CD4-positive, alpha-beta T cell treated with Interferon alpha-2 for 1 hour (primary cell): ENCODE measurements at places on chromosomes 16 and 17.

GRCh38 chr16:81816351-81816750, 37.3 kb downstream of the PLCG2 start:
- no peak for DNase-seq

DNA sequence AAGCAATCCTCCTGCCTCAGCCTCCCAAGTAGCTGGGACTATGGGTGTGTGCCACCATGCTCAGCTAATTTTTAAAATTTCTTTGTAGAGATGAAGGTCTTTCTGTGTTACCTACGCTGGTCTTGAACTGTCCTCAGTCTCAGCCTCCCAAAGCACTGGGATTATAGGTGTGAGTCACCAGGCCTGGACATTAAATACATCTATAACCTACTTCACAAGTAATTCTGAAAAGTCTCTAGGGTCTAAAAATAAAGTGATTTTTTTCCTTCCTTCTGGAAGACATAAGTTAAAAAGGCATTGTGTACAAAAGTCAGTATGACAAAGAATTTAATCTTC, 118.3 kb downstream of the PARN start:
- no peak for DNase-seq

DNA sequence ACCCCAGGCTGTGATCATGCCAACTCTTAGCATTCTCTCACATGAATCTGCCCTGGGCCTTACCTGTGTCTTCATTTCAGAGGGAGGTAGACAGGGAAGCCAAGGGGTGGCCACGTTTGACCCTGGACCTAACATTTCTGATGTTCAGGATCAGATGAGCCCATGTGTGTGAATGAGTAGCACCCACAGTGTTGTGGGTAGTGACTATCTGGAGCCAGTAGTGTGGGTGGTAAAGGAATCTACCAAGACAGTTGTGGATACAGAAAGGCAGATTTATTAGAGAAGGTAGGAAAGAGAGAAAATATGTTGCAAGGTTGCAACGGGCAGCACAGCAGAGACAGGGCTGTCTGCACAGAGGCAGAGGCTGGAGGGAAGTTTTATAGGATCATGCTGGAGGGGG, 60.5 kb downstream of the TK2 start:
- no peak for DNase-seq

DNA sequence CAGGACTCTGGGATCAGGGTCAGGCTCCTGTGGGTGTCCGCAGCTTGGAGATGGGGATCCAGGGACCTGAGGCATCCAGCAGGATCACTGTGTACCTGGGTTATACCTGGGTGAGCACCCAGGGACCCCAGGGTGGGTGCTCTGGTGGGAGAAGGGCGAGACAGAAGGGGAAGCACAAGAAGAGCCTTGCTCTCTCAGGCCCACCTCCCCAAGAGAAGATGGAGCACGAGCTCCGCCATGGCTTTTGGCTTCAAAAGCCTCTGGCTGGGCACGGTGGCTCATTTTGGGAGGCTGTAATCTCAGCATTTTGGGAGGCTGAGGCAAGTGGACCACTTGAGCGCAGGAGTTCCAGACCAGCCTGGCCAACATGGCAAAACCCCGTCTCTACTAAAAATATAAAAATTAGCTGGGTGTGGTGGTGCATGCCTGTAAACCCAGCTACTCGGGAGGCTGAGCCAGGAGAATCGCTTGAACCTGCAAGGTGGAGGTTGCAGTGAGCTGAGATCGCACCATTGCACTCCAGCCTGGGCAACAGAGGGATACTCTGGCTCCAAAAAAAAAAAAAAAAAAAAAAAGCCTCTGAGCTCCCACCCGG, 8.9 kb downstream of the DRC7 start:
- DNase-seq = no peak

DNA sequence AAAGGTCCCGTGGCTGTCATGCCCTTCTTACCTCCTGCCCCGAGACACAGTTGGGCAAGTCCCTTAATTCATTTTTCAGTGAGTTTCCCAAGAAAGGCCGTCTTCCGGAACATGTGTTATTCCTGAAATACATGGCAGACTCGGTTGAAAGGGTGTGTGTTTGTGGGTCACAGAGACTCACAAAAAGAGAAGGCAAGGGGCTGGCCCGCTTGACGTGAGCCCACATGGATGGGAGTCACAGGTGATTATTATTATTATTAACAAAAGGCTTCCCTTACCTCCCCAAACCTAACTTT, 34.1 kb upstream of the CCR7 start:
- DNase-seq = no peak

DNA sequence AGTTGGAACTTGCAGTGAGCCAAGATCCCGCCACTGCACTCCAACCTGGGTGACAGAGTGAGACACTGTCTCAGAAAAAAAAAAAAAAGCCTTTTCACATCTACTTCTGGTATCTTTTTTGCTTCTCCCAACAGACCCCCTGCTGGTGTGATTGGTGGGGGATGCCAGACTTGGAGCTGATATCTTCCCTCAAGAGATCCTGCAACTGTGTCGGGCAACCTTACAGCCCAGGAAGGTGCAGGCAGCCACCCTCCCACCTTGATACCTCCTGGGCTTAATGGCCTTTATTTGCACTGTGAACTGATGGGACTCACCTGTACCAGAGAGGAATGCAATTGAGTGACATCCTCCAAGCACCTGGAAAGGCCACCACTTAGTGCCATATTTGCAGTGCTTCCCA, 142.3 kb downstream of the RGS9 start:
- DNase-seq = no peak

- DNase-seq = peak; percentile 73
Measured at GRCh38 chr17:40647624-40648383, at the start of gene SMARCE1. Gene SMARCE1 (minus strand): TSS chr17:40647818. CDS start chr17:40645802, 2,016 bp downstream.

DNA sequence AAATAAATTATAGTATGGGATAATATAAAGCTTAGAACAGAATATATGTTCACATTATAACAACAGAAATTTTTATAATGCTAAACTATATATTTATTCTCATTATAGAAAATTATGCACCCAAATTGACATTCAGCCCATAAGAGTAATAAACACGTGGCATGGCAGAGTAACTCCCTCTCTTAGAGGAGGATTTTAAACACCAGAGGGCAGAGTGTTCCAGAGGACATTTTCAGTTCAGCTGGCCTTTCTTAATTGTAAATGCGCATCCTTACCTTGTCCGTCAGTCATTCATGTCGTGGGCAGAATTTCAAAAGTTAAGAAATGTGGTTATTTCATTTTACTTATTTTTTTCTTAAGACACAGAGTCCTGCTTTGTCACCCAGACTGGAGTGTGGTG, 147.1 kb downstream of the TANC2 start:
- DNase-seq = no peak

GRCh38 chr16:12586701-12587100, 217.0 kb downstream of the CPPED1 start:
- no peak for DNase-seq

- no peak for DNase-seq
Measured at GRCh38 chr16:28902909-28903308, 22.1 kb downstream of the RABEP2 start.

GRCh38 chr16:89633064-89633631, 19.7 kb downstream of the DPEP1 start:
- DNase-seq = no peak

- no peak for DNase-seq
Measured at GRCh38 chr16:56691885-56692284, 9.6 kb downstream of the MT1X start.

GRCh38 chr17:79207960-79208359, 133.3 kb downstream of the ENGASE start:
- DNase-seq = no peak

- no peak for DNase-seq
Measured at GRCh38 chr16:3135126-3135715, 392 bp downstream of the ZNF213 start.

DNA sequence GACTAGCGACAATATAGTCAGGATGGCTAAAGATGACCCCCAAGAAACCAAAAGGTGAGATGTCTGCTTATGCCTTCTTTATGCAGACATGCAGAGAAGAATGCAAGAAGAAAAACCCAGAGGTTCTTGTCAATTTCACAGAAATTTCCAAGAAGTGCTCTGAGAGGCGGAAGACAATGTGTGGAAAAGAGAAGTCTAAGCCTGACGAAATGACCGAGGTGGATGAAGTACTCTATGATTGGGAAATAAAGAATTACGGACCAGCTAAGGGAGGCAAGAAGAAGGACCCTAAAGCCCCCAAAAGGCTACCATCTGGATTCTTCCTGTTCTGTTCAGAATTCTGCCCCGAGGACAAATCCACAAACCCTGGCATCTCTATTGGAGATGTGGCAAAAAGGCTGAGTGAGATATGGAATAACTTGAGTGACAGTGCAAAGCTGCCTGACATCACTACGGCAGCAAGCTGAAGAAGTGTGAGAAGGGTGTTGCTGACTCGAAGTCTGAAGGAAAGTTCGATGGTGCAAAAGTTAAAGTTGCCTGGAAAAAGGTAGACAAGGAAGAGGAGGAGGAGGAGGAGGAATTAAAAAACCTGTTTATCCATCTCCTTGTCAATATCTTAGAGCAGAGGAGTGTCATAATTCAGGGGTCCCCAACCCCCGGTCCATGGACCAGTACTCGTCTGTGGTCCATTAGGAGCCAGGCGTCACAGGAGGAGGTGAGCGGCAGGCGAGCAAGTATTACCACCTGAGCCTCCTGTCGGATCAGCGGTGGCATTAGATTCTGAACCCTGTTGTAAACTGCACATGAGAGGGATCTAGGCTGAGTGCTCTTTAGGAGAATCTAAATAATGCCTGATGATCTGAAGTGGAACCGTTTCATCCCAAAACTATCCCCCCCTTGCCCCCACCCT, 25.1 kb upstream of the ADGRG1 start:
- DNase-seq = no peak

GRCh38 chr16:49492896-49493626, 119.5 kb downstream of the C16orf78 start:
- no peak for DNase-seq

GRCh38 chr17:9880582-9880999, 24.5 kb downstream of the RCVRN start:
- no peak for DNase-seq

DNA sequence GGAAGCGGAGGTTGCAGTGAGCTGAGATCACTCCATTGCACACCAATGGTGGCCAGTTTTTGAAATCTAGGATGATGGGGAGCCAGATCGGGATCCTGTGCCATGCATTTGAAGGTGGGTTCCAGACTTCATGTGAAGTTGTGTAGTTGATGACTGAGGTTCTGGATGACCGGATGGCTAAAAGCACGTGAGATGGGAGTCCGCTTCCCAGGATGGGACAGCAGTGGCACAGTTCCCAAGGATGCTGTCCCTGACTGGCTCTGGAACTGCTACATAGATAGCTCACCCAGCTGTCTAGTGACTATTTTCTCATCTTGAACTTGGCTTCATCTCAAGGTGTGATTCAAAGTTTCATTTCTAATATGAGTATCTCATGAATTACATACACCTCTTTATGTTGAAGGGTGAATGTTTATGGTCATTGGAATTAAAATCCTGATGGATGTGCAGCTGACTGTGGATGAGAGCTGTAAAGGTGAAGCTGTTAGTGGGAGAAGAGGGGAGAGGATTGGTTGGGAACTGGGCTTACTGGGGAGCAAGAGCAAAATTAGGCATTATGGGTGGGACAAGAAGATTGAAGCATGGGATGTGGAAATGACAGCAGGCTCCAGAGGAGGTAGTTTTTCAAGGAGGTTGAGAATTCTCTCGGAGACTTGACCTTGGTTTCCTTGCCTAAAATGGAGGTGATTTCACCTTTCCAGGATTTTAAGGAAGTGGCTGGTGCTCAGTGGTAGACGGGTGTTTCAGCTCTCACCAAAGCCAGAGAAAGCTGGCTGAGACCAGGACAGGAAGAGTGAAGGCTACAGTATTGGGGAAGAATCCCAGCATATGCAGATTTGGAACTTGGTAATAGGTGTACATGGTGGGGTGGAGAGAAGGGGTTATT, 8.2 kb downstream of the TUFM start:
- no peak for DNase-seq

GRCh38 chr16:67150047-67150832, 558 bp downstream of the B3GNT9 start:
- DNase-seq = peak; percentile 55

DNA sequence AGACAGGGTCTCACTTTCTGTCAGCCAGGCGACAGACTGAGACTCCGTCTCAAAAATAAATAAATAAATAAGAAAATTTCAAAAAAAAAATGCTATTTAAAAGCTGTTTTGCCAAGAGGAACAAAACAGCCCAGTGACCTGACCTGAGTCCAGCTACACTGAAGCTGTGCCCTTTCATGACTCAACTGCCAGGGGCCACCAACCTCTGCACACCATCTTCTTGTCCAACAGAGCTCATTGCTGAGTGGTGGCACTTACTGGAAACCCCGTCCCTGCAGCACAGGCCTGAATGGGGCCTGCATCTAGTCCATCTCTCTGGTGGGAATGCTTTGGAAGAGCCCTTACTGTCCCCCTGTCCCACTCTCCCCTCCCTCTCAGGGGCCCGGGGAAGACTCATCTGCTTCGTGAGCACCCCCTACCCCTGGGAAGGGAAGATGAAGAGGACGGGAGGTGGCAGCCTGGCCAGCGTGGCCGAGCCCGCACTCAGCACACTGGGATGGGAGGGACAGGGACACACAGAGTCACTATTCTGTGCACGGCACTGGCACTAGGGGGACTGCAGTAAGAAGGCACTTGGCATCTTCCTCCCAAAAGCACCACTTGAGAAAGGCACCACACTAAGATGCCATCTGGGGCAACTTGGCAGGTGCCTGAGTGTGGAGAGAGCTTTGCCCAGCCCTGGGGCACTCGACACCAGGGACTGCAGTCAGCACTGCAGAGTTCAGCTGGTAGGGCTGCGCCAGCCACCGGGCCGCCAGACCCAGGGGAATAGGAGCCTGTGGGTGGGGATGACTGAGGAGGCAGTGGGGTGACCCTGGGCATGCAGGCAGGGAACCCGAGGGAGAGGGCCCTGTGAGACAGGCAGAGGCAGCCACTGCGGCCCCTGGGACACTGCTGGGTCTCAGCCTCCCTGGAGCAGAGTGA, 13.5 kb downstream of the FBXO31 start:
- no peak for DNase-seq

DNA sequence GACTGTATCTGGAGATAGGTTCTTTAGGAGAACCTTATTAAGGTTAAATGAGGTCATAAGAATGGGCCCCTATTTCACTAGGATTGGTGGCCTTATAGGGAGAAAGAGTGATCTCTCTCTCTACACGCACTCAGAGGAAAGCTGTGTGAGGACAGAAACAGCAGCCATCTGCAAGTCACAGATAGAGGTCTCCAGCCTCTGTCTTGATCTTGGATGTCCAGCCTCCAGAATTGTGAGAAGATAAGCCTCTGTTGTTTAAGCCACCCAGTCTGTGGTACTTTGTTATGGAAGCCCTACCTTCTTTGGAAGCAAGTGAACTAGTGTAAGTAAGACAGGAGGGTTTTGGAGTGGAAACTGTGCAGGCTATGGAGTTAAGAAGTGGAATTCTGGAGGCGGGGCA, 93.2 kb downstream of the ELAC2 start:
- DNase-seq = no peak

- no peak for DNase-seq
Measured at GRCh38 chr17:82127315-82127595, 29.2 kb upstream of the FASN start.
